SHP77 (cell line): ENCODE measurements at places on chromosomes 1 and 21.

DNA sequence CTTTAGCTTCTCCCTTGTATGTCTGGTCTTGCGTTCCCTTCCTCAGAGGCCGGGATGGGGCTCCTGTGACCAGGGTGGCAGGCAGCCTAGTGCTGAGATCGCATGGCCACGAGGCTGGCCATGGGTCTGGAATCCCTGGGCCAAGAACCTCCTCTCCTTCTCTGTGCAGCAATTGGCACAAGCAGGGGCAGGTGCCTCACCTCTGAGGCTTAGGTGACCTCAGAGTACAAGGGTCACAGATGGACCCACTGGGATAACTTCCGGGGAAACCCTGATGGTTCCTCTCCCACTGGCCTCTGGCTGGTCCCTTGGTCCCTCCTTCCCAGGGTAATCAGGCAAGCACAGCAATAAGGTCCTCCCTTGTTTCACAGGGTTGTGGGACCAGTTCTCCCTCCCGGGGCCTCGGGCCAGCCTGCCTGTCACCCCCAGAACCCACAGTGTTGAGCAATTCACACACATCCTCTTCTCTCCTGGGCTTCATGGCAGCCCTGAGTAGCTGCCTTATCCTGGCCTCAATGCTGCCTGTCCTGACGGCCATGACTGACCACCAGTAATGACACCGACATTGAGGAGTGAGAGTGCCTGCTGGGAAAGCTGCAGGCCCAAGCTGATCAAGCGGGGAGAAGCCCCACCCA is 38.6 kb downstream of the BMP8A start:
- DNase-seq = no peak

DNA sequence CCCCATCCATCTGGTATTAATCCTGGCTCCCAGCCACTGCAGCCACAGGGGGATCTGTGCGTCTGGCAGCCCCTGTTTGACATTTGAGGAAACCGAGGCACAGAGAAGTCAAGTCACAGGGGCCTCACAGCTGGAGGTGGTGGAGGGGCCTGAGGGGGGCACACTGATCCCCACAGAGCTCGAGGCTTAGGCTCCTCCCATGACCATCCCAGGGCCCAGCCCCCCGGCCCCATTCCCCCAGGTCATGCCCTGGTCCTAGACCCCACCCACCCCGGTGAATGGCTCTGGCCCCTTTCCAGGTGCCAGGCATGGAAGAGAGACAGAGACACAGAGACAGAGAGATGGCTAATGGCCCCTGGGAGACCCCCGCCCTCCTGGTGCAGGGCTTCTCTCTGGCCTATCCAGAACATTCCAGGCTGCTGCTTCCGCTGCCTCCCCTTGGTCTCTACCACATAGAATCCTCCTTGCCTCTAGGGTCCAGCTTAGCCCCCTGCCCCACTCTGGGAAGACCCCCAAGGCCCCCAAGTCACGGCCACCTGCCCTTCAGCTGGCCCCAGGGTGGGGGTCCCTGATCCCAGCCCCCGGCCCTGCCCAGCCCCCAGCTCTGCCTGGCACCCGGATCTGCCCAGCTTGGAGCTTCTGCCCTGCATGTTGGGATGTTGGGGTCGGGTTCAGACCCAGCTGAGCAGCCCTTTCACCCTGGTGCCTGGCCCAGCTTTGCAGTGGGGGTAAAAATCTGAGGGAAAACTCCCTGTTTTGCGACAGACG is 29.2 kb upstream of the LRRC3 start:
- DNase-seq = no peak

DNA sequence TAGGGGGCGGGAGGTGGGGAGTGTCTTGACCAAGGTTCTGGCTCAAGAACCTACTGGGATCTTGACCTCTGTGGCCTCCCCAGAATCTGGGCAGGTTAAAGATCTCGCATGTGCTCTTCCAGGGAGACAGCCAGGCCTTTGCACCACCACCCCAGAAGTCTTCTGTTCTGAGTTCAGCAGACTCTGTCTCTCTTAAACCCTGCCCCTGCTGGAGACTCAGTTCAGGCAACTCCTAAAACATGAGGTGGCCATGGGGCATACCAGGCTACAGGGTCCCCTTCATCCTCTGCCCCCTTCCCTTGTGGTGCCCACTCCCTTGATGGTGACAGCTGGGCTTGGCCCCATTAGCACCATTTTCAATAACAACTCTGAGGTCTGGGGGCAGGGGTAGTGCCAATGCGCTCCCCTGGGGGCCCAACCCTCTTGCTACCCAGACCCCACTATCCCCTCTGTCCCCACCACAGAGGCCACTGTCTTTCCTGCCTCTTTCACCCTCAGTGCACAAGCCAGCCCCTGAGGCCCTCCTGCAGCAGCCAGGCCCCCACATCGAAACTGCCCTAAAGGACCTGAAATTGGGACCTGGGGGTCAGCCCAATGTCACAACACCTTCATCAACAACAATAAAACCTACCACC is 132.7 kb upstream of the RUNX3 start:
- DNase-seq = no peak

DNA sequence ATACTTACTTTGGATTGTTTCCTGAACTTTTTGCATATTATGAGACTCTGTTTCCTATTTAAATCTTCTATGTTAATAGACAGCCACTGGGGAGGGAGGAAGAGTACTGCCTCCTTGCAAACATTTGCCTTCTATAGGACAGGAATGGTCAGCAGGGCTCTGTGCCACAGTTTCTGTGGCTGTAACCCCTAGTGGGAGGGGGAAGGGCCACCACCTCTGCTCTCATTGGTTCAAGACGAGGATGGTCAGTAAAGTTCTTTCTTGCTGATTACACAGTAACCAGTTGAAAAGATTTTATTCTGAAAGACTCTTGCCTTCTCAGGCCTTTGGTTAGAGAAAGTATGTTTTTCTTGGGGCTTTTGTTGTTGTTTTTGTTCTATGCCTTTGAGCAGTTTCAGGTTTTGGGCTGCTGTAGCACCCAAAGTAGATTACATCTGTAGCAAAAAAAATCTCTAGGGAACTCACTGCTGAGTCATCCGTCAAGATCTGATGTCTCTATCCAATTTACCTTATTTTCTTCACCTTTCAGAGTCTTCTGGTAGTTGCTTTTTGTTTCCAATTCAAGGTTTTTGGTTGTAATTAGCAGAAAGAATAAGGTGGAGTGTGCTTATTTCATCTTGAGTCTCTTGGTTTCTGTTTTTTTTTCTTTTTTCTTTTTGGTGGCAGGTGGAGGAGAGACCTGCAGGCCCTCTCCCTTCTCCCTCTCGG is 23.1 kb downstream of the SLC35A3 start:
- DNase-seq = no peak

DNA sequence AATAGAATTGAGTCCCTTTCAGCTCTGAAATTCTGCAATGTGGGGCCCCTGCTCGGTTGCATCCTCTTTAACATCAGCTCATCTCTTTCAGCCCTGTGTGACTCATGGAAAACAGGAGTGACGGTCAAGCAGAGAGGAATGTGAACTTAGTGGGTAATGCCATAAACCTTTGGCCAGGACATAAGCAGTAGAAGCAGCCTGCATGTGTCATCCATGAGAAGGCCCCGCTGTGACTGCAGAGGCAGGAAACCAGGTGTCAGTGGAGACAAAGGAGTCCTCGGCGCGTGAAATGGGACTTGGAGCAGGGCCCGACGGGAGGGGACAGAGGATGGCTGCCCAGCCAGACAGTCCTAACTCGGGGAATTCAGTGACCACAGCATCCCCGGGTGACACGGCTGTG is 21.1 kb upstream of the EPHB2 start:
- peak; percentile 67 for DNase-seq
